GM12878 (cell line): ENCODE measurements at places on chromosomes 5 and 9. TPM values are rescaled to one million over a fixed set of nuclear protein-coding genes. Genes with fewer than 3 reads are reported as not detected.

XPA gene
- polyA plus RNA-seq: 17.4 and 19.9 TPM in 2 replicates

MYOZ3 gene
- 0.11 TPM in 1 of 2 replicates, not detected in the other for polyA plus RNA-seq

OR13C8 gene
- not detected in 2 replicates for polyA plus RNA-seq

GPRIN1 gene
- polyA plus RNA-seq: 0.98 and 3.5 TPM in 2 replicates

WDR38 gene
- not detected in 2 replicates for polyA plus RNA-seq

NFIB gene
- 0.14 and 0.16 TPM in 2 replicates for polyA plus RNA-seq

PCDHB2 gene
- polyA plus RNA-seq: 0.08 TPM in 1 of 2 replicates, not detected in the other

FOXD4L4 gene
- not detected in 2 replicates for polyA plus RNA-seq

CNTNAP3 gene
- not detected in 2 replicates for polyA plus RNA-seq
